ENCODE measurements at places on chromosomes 6 and 20. TPM values are rescaled to one million over a fixed set of nuclear protein-coding genes. Genes with fewer than 3 reads are reported as not detected.
A peak's percentile ranks its signal among the peaks of the same experiment; 100 is the strongest.

Gene GPX5
- not detected for total RNA-seq

Gene FLRT3
- total RNA-seq = 0.65 TPM

Gene TMEM217
- total RNA-seq = 2.0 TPM

Gene DOP1A
- 21.3 TPM for total RNA-seq

Gene PGC
- not detected for total RNA-seq

Gene LSM14B
- 26.3 TPM for total RNA-seq

Gene KCNK5
- total RNA-seq = 0.76 TPM

- no peak for DNase-seq
Measured at GRCh38 chr6:157290797-157291196, 32.5 kb downstream of the TMEM242 start.

GRCh38 chr6:55299286-55299985 lies 27.8 kb upstream of the GFRAL start:
- DNase-seq = no peak

GRCh38 chr6:114344246-114344970 lies 1.6 kb upstream of the HS3ST5 start:
- no peak for DNase-seq

DNA sequence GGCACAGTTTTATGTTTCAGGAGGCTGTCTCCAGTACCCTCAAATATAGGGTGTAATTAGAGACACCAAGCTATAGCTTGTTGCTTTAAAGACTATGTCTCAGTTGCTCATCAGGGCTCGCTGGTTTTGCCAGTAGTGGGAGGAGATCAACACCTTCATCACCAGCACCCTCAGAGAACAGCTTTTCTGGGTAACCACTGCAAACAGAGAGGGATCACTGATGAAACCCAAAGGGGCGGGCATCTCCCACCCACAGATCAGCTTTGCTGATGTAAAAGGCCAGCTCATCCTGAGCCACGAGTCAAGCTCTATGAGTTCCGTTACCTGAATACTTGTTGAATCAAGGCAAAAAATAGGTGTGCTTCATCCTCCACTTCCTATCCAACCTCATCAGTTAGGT lies 187.7 kb downstream of the AIG1 start:
- DNase-seq = no peak

GRCh38 chr6:161644521-161644920 lies 370.7 kb upstream of the AGPAT4 start:
- no peak for DNase-seq

DNA sequence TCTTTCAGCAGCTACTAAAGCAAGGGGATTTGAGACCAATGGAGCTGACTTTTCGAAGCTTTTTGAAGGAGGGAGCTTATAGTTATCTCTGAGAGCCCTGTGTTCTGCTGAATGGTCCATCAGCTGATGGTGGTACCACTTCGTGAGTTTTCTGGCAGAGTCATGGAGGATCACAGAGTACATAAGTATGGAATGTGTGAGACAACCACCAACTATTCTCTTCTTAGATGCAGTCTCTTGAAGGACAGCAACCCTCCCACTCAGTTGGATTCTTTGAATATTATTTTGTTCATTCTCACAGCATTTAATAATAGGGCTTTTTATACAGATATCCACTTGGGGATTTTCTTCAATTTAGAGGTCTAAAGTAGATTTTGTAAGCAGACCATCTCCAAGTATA lies 75.3 kb downstream of the ELOVL2 start:
- no peak for DNase-seq

GRCh38 chr6:8628063-8628462 lies 192.7 kb upstream of the SLC35B3 start:
- DNase-seq = no peak

GRCh38 chr6:3159805-3160781 lies 2.7 kb upstream of the TUBB2A start:
- DNase-seq = no peak

GRCh38 chr6:116016846-116017545 lies 43.7 kb downstream of the FRK start:
- no peak for DNase-seq

GRCh38 chr6:119267126-119267905 lies 82.2 kb downstream of the MAN1A1 start:
- DNase-seq = no peak

DNA sequence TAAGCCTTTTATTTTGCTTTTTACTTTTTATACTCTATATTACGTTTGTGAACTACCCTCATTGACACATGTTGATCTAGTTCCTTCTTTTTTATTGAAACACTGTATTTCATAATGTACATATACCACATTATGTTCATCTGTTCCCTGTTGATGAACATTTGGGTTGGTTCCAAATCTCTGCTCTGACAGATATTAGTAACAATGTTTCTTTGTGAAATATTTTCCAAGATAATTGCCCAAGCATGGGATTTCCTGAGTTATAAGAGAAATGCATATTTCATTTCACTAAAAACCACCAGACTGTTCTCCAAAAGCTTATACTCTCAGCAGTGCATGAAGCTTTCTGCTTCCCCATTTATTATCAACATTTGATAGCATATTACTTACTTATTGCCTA lies 44.2 kb upstream of the TNFRSF21 start:
- DNase-seq = no peak

GRCh38 chr6:169190970-169191369 lies 62.7 kb downstream of the THBS2 start:
- no peak for DNase-seq

- DNase-seq = no peak
Measured at GRCh38 chr6:46175976-46176375, 5.2 kb upstream of the ENPP5 start.

GRCh38 chr6:55968926-55969325 lies 93.5 kb upstream of the BMP5 start:
- no peak for DNase-seq

GRCh38 chr6:160678744-160679401 lies 14.8 kb upstream of the LPA start:
- DNase-seq = no peak

- no peak for DNase-seq
Measured at GRCh38 chr6:14791526-14791925, 454.3 kb upstream of the JARID2 start.

- DNase-seq = peak; percentile 28
Measured at GRCh38 chr6:34147906-34148630, 2.2 kb upstream of the GRM4 start.

- DNase-seq = no peak
Measured at GRCh38 chr6:162493917-162494316, 233.6 kb downstream of the PRKN start.

DNA sequence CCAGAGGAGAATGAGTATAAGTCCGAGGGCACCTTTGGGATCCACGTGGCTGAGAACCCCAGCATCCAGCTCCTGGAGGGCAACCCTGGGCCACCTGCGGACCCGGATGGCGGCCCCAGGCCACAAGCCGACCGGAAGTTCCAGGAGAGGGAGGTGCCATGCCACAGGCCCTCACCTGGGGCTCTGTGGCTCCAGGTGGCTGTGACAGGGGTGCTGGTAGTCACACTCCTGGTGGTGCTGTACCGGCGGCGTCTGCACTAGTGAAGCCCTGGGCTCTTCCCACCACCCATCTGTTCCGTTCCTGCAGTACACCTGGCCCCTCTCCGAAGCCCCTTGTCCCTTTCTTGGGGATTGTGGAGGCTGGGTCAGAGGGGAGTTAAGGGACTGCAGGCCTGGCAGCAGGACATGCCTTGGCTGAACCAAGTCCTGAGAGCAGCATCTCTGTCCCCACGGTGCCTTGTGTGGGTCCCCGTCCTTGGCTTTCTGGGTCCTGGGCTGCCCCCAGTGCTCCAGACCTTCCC lies 19.3 kb downstream of the MAVS start:
- DNase-seq = no peak

DNA sequence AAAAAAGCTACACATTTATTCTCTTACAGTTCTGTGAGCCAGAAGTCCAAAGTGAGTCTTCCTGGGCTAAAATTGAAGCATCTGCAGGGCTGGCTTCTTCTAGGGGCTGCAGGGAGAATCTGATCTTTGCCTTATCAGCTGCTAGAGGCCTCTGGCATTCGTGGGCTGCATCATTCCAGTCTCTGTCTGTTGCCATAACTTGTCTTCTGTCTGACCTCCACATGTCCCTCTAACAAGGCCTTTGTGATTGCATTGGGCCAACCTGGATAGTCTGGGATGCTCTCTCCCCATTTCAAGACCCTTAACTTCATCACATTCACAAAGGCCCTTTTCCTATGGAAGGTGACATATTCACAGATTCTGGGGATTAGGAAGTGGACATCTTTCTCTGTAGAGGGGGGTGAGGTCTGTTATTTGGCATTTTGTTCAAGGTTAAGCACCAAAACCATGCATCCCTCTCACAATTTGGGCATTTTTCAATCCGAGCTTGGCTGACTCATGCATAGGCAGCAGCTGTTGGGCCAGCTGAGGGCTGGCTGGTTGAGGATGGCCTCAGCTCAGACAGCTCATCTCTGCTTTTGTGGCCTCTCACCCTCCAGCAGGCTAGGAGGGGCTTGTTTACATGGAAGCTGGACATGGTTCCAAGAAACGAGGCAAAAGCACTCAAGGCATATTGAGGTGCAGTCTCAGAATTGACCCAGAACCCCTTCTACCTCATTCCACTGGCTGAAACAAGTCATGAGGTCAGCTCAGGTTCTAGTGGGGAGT lies 116.1 kb upstream of the NXT1 start:
- no peak for DNase-seq

GRCh38 chr6:13561624-13562267 lies 12.7 kb upstream of the SIRT5 start:
- no peak for DNase-seq

GRCh38 chr6:77425216-77425615 lies 38.1 kb downstream of the HTR1B start:
- DNase-seq = no peak

GRCh38 chr20:5863040-5863833 lies 87.1 kb downstream of the TRMT6 start:
- no peak for DNase-seq

DNA sequence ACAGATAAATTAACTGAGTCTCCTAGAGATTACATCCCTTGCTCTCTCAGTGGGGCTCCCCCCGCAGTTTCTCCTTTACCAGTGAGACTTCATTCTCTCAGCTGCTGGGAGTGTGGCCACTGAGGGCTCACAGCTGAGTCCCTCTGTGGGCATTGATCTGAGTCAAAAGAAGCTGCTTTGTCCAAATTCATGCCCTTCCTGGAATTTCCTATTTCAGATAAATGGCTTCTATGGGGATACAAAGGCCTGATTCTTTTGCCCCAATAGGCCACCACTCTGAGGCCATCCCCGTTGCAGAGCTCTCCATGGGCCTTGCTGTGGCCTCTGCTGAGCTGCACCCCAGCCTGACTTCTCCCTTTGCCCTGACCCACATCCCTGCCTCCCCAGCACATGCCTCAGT lies 10.0 kb downstream of the CST5 start:
- no peak for DNase-seq

GRCh38 chr6:28673787-28674671 lies 148.3 kb downstream of the GPX5 start:
- no peak for DNase-seq

DNA sequence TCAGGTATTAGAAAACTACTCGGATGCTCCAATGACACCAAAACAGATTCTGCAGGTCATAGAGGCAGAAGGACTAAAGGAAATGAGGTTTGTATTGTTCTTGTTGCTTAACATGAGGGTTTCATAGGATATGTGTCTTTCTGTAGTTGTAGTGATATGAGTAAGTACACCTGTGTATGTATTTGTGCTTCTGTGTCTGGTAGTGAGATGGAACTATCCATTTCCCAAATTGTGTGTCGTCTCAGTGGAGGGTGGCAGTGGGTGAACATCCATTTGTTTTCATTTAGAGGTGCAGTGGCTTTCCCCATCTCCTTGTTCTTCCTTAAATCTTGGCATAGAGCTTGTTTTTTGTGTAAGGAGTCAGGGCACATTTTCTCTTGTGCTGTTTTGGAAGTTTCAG lies 8.2 kb downstream of the ASXL1 start:
- no peak for DNase-seq

Data from posterior vena cava (tissue), 2 donors.